ENCODE measurements at places on chromosomes 1 and 21.

DNA sequence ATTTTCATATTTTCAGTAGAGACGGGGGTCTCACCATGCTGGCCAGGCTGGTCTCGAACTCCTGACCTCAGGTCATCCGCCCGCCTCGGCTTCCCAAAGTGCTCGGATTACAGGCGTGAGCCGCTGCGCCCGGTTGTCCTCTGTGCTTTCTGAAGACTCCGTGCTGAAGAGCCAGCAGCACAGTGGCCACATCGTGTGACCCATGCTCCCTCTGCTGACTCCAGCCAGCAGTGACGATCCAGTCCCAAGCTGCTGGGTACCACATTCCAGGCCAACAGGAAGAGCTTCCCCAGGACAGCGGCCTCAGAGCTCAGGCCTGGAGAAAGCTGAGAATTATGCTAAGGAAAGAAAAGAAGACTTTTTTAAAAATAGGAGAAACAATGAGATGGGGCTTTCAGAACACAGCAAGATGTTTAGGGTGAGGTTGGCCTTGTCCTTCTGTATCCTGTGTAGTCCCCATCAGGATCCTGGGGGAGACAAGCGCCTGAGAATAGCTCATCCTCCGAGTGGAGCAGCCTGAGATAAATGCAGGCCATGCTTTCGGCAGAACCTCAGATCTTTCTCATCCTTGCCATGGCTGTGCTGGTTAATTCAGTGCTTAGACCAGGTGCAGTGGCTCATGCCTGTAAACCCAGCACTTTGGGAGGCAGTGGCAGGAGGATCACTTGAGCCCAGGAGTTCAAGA lies 207.1 kb downstream of the SLC35F3 start:
- no peak for DNase-seq

GRCh38 chr1:94068096-94068998 lies 52.6 kb downstream of the ABCA4 start:
- no peak for DNase-seq

DNA sequence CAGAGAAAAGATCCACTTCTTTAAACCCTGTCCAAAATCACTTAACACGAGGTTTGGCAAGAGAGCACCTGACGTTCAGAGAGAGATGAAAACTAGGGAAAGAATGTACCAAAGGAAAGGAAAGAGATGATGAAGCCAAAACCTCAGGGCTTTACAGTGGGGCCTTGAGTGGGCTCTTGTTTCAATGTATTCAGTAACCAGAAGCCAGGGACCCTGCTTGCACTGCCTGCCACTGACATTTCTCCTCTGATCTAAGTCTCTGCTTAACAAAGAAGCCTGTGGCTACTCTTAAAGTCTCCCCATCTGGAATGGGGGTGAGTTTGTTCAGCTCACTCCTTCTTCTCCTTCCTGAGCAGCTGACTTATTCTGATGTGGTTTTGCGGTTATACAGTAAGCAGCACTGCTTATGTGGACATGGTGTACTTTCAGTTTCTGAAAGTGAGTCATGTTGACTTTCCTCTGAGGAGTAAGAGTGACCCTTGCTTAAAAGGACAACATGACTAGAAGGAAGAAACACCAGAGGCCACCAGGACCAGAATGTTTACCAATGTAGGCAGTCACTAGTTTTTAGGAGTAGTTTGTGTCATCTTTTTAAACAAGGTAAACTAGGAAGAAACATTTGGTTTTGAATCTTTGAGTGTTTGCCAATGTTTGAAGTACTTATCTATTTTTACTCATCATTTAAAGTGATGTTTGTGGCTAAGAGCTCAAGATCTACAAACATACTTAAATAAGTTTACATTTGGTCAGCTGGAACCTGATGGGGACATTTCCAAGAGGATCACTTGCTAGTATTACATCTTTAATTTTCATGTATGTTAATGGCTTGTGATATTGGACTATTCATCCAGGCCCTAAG lies 87.4 kb downstream of the FASLG start:
- peak; percentile 54 for DNase-seq

- DNase-seq = no peak
These were observed 76.0 kb downstream of the NRIP1 start for GRCh38 chr21:14988760-14989159.

- no peak for DNase-seq
These were observed 112.5 kb downstream of the PBX1 start for GRCh38 chr1:164671323-164671965.

DNA sequence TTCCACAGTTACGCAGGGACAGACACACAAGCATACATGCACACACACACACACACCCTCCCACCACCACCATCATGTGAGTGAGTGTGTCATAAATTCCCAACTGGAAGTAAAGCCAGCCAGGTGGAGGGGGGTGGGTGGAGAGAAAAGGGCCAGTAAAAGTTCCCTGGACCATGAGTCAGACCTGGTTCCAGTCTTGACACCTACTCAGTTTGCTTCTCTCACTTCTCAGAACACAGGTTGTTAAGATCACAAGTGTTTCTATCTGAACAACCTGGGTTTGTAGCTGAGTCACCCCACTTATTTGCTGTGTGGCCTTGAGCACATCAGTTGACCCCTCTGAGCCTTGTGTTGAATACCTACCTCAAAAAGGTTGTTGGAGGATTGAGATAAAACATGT lies 9.6 kb downstream of the EPHA10 start:
- no peak for DNase-seq

GRCh38 chr1:165907256-165907857 lies 79.9 kb downstream of the UCK2 start:
- no peak for DNase-seq

DNA sequence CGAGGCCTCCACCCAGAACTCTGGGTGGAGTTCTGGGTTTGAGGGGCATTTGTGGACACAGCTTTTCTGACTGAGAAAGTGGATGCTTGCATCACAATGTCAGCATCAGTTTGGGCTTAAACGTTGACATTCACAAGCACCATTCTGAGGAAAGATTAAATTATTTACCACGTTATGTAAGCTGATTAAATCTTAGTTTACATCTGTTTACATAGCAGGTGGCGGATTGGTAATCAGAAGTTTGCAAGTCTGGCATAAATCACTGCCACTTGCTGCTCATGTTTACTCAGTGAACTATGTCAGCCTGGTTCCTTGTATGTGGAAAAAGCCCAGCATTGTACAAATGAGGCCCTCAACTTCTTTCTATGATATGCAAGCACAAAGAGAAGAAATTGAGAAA lies 310.1 kb downstream of the PAPPA2 start:
- DNase-seq = no peak

DNA sequence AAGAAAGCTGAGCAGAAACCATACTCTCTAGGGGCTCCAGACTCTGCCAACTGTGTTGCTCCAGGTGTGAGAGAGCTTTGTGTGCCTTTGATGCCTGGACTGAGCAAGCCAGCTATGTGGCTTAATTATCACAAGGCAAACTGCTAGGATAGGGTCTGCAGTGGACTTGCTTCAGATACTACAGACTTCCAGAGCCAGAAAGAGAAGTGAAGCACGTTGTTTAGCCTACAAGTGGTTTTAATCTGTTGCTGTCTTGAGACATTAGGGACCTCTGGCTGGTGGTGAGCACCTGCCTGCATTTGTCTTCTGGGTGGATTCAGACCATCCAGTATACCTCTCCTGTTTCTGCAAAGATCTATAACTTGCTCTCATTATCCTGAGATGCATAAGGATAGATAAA lies 353.4 kb upstream of the PLXNA2 start:
- DNase-seq = no peak
